Activated naive CD4-positive, alpha-beta T cell treated with anti-CD3 and anti-CD28 coated beads, Interleukin-2, amount 10 ng/mL, durations not matched to agents 7 days and 5 days (primary cell): ENCODE measurements at places on chromosomes 12 and 14.

- H3K36me3 ChIP-seq = no peaks in the 10 kb centered on the region
- no peaks in the 10 kb centered on the region for H3K4me1 ChIP-seq
- peaks cover 25% of the 10 kb centered on the region for H3K27me3 ChIP-seq
- no peak overlapping the region for H3K4me3 ChIP-seq
These were observed 74.0 kb downstream of the PLEKHG3 start for GRCh38 chr14:64778104-64778754.

- no peak overlapping the region for H3K27ac ChIP-seq
- no peak overlapping the region for H3K4me3 ChIP-seq
- peaks cover 16% of the 10 kb centered on the region for H3K27me3 ChIP-seq
- peaks cover 5% of the 10 kb centered on the region for H3K4me1 ChIP-seq
These were observed 7.0 kb downstream of the TRMT61A start for GRCh38 chr14:103535891-103536565.

DNA sequence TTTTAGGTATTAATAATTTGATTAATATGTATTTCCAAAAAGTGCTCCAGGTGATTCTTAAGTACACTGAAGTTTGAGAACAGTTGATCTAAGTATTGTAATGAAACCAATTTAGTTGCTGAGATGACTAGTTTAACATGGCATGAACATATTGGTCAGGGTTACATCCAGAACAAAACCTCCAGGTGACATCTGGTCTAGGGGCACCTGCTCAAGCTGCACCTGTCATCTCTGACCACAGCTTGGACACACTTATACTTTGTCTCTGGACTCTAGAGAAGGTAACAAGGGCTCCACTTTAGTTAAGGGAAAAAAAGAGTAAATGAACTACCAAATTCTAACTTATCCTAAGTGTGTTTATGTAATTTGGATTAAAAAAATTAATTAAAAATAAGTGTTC lies 8.1 kb downstream of the ARID2 start:
- no peak for DNase-seq
- H3K4me1 ChIP-seq = peaks cover 36% of the 10 kb centered on the region
- no peak overlapping the region for H3K27ac ChIP-seq
- no peaks in the 10 kb centered on the region for H3K27me3 ChIP-seq

DNA sequence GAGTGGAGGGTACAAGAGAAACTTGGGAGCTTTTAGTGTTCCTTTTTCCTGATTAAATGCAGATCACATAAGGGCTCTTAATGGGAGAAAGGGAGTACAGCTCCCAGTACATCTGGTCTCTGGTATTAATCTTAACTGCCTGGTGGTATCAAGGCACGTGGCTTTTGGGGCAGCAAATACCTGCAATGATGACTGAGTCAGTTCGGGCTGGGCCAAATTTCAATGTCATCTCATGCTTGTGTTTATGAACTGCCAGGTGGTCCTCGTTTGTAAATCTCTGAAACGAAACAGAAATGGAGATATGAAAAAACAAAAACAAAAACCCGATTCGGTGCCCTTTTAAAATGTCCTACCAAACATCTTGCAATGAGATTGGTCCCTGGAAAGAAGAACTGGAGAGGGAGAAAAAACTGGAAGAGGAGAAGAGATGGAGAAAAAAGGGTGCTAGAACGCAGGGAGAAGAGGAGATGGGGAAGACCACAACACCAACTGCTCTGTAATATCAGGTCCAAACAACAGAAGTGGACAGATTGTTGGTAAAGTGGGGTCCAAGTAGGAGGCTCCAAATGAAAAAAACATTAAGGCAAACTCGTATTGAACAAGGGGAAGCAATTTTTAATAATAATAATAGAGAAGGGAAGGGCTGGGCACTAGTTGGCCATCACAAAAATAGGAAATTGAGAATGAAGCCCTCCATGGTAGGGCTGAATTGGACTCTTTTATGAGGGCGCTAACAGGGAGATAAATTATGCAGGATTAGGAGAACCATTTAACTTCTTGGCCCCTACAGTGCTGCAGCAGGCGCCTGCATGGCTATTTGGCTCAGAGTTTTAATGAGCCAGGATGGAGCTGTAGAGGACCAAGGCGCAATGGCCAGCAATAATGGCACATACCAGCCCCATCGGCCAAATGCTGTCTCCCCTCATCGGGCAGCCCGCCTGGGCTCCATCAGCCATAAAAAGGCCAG lies 45.4 kb upstream of the NPFF start:
- peaks cover 10% of the 10 kb centered on the region for H3K4me1 ChIP-seq
- H3K36me3 ChIP-seq = peaks cover 27% of the 10 kb centered on the region
- no peak for DNase-seq
- no peaks in the 10 kb centered on the region for H3K27me3 ChIP-seq

DNA sequence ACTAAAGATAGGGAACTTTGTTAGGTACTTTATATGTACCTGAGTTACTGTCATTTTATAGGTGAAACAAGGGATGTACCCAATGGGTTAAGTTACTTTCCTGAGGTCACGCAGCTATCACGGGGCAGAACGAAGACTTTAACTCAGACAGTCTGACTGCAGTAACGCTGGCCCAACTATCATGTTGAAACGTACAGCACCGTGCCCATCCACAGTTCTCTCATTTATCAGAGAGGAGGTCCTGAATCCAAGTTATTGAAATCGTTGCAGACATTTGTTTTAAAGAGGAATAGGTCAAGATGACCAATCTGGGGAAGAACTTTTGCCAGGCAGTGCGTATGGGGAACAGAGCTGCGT lies 587 bp upstream of the C12orf75 start:
- DNase-seq = no peak
- H3K4me3 ChIP-seq = peak overlapping the region; percentile 81
- no peaks in the 10 kb centered on the region for H3K27me3 ChIP-seq
- H3K27ac ChIP-seq = peak overlapping the region; percentile 87
- H3K36me3 ChIP-seq = peaks cover 22% of the 10 kb centered on the region
- H3K4me1 ChIP-seq = peaks cover 87% of the 10 kb centered on the region

DNA sequence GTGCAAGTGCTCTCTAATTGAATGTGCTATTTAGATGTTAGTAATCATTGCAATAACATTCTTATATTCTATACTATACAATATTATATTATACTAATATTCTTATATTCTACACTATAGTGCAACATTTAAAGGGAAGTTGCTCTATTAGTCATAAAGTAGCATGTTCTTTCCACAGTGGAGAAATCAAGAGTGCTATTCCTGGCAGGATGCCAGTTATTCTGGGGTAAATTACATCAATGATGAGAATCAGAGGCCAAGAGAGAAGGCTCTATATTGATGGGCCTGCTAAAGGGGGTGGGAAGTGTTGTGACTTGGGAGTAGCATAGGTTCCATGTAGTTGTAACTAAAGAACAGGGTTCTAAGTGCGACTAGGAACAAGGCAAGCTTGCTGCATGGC lies 121.5 kb downstream of the SLC15A5 start:
- H3K4me3 ChIP-seq = no peak overlapping the region
- H3K4me1 ChIP-seq = no peaks in the 10 kb centered on the region
- H3K36me3 ChIP-seq = no peaks in the 10 kb centered on the region
- no peak overlapping the region for H3K27ac ChIP-seq
